Stimulated activated CD8-positive, alpha-beta memory T cell treated with anti-CD3 and anti-CD28 coated beads, Interleukin-15, amount 100 ng/mL, for 24 hours (primary cell): ENCODE measurements at places on chromosomes 2 and 18.

DNA sequence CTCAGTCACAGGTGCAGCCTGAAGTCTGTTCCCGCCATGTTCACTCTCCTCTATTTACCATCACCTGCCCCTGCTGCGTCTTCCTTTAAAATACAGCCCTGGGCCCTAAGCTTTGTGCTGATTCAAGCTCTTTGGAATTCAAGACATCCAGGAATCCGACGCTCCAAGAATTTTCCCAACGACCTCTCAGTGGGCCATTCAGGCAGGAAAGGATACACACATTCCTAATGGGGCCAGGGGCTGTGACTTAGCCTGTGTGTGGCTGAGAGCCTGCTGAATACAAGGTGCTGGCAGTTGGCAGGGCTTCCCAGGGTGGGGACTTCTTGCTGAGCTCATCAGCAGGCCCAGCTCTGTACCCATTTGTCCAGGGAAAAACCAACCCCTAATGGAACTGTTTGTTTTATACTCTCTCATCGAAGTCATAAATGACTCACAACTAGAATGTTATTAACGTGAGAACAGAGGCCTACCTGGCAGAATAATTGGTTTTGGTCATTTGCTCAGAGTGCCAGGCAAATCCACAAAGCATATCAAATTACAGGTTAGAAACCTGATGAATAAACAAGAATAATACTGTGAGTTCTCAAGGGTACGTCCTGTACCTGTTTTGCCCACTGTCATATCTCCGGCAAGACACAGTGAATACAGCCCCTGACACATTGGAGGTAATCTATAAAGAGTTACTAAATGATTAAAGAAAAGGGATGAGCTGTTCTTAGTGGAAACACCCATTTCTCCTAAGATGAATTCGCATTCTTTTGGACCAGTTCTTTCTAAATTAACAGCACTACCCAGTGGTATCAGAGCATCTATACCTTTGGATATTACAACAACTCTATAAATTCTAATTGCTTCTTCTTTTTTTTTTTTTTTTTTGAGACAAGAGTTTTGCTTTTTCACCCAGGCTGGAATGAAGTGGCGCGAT, 12.6 kb upstream of the KCMF1 start:
- no peak for DNase-seq

DNA sequence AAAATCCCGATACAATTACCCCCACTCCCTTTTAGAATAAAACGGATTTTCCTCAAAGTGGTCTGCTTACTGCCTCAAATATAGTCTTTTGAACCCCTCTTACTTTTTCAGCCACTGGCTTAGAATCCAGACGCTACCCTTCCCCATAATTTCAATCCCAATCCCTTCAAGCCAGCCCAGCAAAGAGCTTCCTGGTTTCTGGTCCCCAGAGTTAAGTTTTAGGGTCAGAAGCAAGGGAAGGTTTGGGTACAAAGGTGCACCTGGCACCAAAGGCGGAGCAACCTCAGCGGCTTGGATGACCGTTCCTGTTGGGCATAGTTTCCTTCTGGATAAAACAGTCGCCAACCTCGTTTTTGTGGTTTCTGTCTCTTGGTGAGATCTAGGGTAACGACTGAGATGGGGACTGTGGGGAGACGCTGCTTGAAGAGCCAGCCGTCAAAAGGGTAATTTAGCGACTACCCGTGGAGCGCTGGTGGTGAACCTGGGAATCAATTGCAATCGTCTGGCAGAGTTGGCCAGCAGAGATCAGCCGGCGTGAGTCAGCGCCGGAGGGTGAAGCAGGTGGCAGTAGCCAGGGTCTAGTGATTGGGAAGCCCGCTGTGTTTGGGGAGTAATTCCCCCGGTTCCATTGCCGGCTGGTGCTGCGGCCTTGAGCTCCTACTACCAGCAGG, 1.6 kb downstream of the FEV start:
- no peak for DNase-seq

- DNase-seq: no peak
Measured at GRCh38 chr2:207328944-207329386, 163.2 kb upstream of the KLF7 start.

DNA sequence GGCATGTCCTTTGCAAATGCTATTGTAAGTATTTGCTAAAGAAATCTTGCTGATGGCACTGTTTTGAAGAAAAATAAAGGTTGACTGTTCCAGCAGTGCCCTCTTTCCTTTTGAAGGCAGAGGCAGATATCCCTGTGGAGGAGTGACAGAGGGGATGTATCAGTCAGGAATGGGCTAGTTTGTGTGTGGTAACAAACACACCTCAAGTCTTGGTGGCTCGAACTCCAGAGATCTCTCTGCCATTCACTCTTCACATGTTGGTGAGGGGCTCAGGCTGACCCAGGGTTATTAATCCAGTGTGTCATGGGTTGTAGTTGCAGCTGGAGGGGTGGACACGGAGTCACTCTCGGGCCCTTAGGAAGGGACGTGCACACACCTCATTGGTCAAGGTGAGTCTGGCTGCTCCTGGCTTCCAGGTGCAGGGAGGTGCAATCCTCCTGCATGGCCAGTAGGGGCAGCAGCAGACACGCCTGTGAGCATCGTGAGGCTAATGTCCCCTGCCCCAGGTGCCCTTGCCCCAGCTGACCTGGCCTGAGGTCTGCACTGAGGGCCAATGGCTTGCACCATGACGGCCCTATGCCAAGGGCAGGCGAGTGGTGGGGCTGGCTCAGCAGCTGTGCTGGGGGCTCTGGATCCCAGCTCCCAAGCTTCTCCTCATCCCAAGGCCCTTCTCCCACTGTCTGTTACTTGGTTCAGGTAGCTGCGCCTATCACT, 146.5 kb downstream of the ASB1 start:
- DNase-seq: no peak

- DNase-seq: no peak
Measured at GRCh38 chr2:30577151-30577550, 130.1 kb downstream of the LCLAT1 start.
